ENCODE measurements at places on chromosomes 13 and 19. TPM values are rescaled to one million over a fixed set of nuclear protein-coding genes. Genes with fewer than 3 reads are reported as not detected.

The C13orf46 gene
- 0.07 TPM for total RNA-seq

The ELSPBP1 gene
- not detected for total RNA-seq

The IZUMO2 gene
- total RNA-seq, result not detected

The ANKLE1 gene
- 0.50 TPM for total RNA-seq

The LILRB2 gene
- total RNA-seq, result 0.06 TPM

The DCLK1 gene
- 0.65 TPM for total RNA-seq

The LRFN3 gene
- total RNA-seq, result 23.2 TPM

The TNFSF9 gene
- total RNA-seq, result 3.9 TPM

The KANK3 gene
- total RNA-seq, result 5.4 TPM

The SHISA7 gene
- total RNA-seq, result not detected

The SLC25A41 gene
- not detected for total RNA-seq

The PGPEP1 gene
- total RNA-seq, result 3.5 TPM

The MRI1 gene
- 12.6 TPM for total RNA-seq

The TRMT1 gene
- 37.4 TPM for total RNA-seq

The ACP7 gene
- total RNA-seq, result 0.06 TPM

The TTC9B gene
- 0.29 TPM for total RNA-seq

The LGALS14 gene
- total RNA-seq, result not detected

The ZNF556 gene
- 0.40 TPM for total RNA-seq

The TINCR gene
- total RNA-seq, result 3.9 TPM

The IZUMO4 gene
- 0.41 TPM for total RNA-seq

The VSTM1 gene
- total RNA-seq, result 0.47 TPM

The RASL11A gene
- total RNA-seq, result 4.5 TPM

The JAK3 gene
- 0.19 TPM for total RNA-seq

The PODNL1 gene
- 1.5 TPM for total RNA-seq

The C19orf67 gene
- total RNA-seq, result not detected

The SLITRK5 gene
- total RNA-seq, result 0.58 TPM

The SBSN gene
- total RNA-seq, result 3.0 TPM

The CLEC17A gene
- not detected for total RNA-seq

The CAB39L gene
- 1.7 TPM for total RNA-seq

The FAM216B gene
- total RNA-seq, result not detected

The ERICH6B gene
- not detected for total RNA-seq

The F7 gene
- total RNA-seq, result 0.09 TPM

The LRRC63 gene
- total RNA-seq, result not detected

The CEACAM7 gene
- total RNA-seq, result 0.17 TPM

The CGB2 gene
- not detected for total RNA-seq

The FAM83E gene
- total RNA-seq, result 0.29 TPM

The ZNF723 gene
- total RNA-seq, result not detected

The ADGRE1 gene
- total RNA-seq, result 3.8 TPM

The OR4F17 gene
- total RNA-seq, result not detected

The TGFBR3L gene
- 2.1 TPM for total RNA-seq

The PRX gene
- total RNA-seq, result 1.3 TPM
